CD4-positive, alpha-beta T cell (primary cell): ENCODE measurements at places on chromosomes 3 and 15. TPM values are rescaled to one million over a fixed set of nuclear protein-coding genes. Genes with fewer than 3 reads are reported as not detected.

Gene TUSC7
- not detected for total RNA-seq

Gene DAPK2
- 1.3 TPM for total RNA-seq

Gene TJP1
- total RNA-seq: not detected

Gene DNAH1
- total RNA-seq: 49.7 TPM

Gene IL17RB
- 0.22 TPM for total RNA-seq

Gene PAQR5
- not detected for total RNA-seq

Gene OSTN
- total RNA-seq: not detected

GRCh38 chr15:38299216-38299615 is 46.6 kb downstream of the SPRED1 start:
- no peak overlapping the region for H3K4me3 ChIP-seq
- no peaks in the 10 kb centered on the region for H3K27me3 ChIP-seq
- H3K27ac ChIP-seq: no peak overlapping the region
- no peaks in the 10 kb centered on the region for H3K36me3 ChIP-seq
- DNase-seq: no peak

- H3K27ac ChIP-seq: no peak overlapping the region
- DNase-seq: no peak
- peaks cover 5% of the 10 kb centered on the region for H3K4me1 ChIP-seq
- no peaks in the 10 kb centered on the region for H3K27me3 ChIP-seq
- H3K36me3 ChIP-seq: no peaks in the 10 kb centered on the region
Measured at GRCh38 chr15:99962006-99962561, 228.8 kb upstream of the LYSMD4 start.

DNA sequence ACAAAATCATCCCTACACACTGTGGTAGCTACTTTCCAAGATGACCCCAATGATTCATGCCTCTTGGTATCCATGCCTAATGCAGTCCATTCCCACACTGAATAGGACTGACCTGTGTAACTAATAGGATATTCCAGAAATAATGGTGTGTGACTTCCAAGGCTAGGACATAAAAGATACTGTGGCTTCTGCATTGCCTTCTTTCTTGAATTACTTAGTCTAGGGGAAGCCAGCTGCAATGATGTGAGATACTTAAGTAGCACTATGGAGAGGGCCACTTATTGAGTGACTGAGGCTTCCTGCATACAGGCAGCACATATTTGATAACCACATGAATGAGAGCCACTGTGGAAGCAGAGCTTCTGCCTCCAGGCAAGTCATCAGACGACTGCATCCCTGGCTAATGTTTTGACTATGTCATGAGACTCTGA is 50.1 kb downstream of the NR1I2 start:
- no peak for DNase-seq
- H3K4me1 ChIP-seq: no peaks in the 10 kb centered on the region
- H3K36me3 ChIP-seq: peaks cover under 1% of the 10 kb centered on the region
- no peaks in the 10 kb centered on the region for H3K27me3 ChIP-seq

- no peak overlapping the region for H3K27ac ChIP-seq
- H3K4me1 ChIP-seq: no peaks in the 10 kb centered on the region
- no peak for DNase-seq
- no peak overlapping the region for H3K4me3 ChIP-seq
- no peaks in the 10 kb centered on the region for H3K27me3 ChIP-seq
Measured at GRCh38 chr3:3689601-3690375, 109.4 kb upstream of the LRRN1 start.

GRCh38 chr3:125433091-125433534 is 58.0 kb upstream of the ZNF148 start:
- H3K4me3 ChIP-seq: no peak overlapping the region
- H3K36me3 ChIP-seq: no peaks in the 10 kb centered on the region
- H3K27ac ChIP-seq: no peak overlapping the region
- H3K4me1 ChIP-seq: peaks cover 2% of the 10 kb centered on the region
- no peaks in the 10 kb centered on the region for H3K27me3 ChIP-seq

- DNase-seq: no peak
- no peaks in the 10 kb centered on the region for H3K36me3 ChIP-seq
- no peak overlapping the region for H3K4me3 ChIP-seq
Measured at GRCh38 chr15:64251658-64252057, 88.8 kb upstream of the PPIB start.

- no peak for DNase-seq
- no peaks in the 10 kb centered on the region for H3K4me1 ChIP-seq
Measured at GRCh38 chr3:18047052-18047451, 304.6 kb upstream of the TBC1D5 start.

- H3K27me3 ChIP-seq: no peaks in the 10 kb centered on the region
- no peak overlapping the region for H3K4me3 ChIP-seq
- no peak overlapping the region for H3K27ac ChIP-seq
- DNase-seq: no peak
- H3K36me3 ChIP-seq: no peaks in the 10 kb centered on the region
Measured at GRCh38 chr3:178147001-178147400, 389.2 kb upstream of the KCNMB2 start.

DNA sequence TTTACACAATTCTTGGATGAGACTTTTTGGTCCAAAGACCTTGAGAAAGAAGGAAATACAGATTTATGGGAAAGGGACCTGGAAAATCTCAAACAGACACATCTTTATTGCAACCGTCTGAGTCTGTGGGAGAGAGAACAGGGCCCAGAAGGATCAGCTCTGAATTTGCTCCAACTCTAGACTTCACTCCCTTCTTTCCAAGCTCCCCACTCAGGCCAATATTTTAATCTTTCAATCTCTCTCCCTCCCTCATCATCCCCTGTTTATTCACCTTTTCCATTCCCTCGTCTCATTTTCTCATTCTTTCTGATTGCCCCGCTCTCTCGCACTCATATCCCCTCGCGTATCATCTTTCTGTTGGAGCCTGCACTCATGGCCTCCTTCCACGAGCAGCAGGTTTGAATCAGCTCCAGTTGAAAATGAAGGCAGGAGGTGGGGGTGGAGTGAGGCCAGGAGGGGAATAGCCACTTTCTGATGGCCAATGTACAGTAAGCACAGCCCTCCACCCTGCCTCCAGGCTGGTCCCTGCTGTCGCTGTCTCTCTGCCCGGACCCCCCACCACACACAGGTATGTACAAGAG is 63.6 kb upstream of the BOC start:
- H3K27ac ChIP-seq: no peak overlapping the region
- peaks cover 3% of the 10 kb centered on the region for H3K27me3 ChIP-seq
- no peak overlapping the region for H3K4me3 ChIP-seq
- H3K36me3 ChIP-seq: no peaks in the 10 kb centered on the region
- H3K4me1 ChIP-seq: no peaks in the 10 kb centered on the region

GRCh38 chr3:150699068-150699639 is 4.6 kb downstream of the ERICH6 start:
- no peaks in the 10 kb centered on the region for H3K27me3 ChIP-seq
- no peaks in the 10 kb centered on the region for H3K36me3 ChIP-seq
- DNase-seq: no peak
- no peak overlapping the region for H3K27ac ChIP-seq
- no peak overlapping the region for H3K4me3 ChIP-seq
- peaks cover 12% of the 10 kb centered on the region for H3K4me1 ChIP-seq

DNA sequence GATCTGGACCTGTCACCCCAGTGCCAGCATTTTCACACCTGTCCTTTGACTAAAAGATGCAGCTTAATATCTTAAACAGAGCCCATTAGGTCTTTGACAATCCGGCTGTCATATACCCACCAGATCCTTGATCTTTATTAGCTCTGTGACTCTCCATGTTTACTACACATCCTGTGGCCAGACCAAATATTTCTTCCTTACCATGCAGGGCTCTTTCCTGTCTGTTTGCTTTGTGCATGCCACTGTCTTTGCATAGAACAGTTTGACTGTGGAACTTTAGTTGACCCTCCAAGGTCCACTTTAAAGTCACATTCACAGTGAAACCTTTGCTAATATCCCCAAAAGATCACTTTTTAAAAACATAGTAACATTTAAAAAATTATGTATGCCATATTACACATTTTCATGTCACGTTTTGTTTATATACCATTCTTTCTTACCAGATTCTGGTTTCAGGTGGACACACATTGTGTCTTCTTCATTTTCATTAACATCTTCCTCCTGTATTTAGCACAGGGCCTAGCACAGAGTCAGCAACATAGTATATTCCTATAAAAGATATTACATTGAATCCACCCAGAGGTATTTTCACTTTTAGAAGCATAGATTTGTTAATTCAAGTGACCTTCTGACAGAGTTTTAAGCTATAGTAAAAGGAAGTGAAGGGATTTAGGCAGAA is 95.8 kb downstream of the RAP2B start:
- no peaks in the 10 kb centered on the region for H3K4me1 ChIP-seq
- no peak overlapping the region for H3K4me3 ChIP-seq
- no peak overlapping the region for H3K27ac ChIP-seq
- H3K27me3 ChIP-seq: no peaks in the 10 kb centered on the region
- DNase-seq: no peak
- no peaks in the 10 kb centered on the region for H3K36me3 ChIP-seq

GRCh38 chr3:65888980-65889706 is 149.6 kb downstream of the MAGI1 start:
- DNase-seq: no peak
- H3K4me3 ChIP-seq: no peak overlapping the region
- no peaks in the 10 kb centered on the region for H3K4me1 ChIP-seq
- no peaks in the 10 kb centered on the region for H3K36me3 ChIP-seq
- no peaks in the 10 kb centered on the region for H3K27me3 ChIP-seq

- no peaks in the 10 kb centered on the region for H3K36me3 ChIP-seq
- no peak overlapping the region for H3K4me3 ChIP-seq
- H3K27ac ChIP-seq: no peak overlapping the region
- no peak for DNase-seq
- no peaks in the 10 kb centered on the region for H3K4me1 ChIP-seq
- H3K27me3 ChIP-seq: peaks cover 4% of the 10 kb centered on the region
Measured at GRCh38 chr3:44529927-44530326, 25.1 kb upstream of the ZKSCAN7 start.

GRCh38 chr3:71991046-71991445 is 206.1 kb upstream of the PROK2 start:
- no peak overlapping the region for H3K4me3 ChIP-seq
- no peak overlapping the region for H3K27ac ChIP-seq
- H3K4me1 ChIP-seq: no peaks in the 10 kb centered on the region
- no peaks in the 10 kb centered on the region for H3K36me3 ChIP-seq

DNA sequence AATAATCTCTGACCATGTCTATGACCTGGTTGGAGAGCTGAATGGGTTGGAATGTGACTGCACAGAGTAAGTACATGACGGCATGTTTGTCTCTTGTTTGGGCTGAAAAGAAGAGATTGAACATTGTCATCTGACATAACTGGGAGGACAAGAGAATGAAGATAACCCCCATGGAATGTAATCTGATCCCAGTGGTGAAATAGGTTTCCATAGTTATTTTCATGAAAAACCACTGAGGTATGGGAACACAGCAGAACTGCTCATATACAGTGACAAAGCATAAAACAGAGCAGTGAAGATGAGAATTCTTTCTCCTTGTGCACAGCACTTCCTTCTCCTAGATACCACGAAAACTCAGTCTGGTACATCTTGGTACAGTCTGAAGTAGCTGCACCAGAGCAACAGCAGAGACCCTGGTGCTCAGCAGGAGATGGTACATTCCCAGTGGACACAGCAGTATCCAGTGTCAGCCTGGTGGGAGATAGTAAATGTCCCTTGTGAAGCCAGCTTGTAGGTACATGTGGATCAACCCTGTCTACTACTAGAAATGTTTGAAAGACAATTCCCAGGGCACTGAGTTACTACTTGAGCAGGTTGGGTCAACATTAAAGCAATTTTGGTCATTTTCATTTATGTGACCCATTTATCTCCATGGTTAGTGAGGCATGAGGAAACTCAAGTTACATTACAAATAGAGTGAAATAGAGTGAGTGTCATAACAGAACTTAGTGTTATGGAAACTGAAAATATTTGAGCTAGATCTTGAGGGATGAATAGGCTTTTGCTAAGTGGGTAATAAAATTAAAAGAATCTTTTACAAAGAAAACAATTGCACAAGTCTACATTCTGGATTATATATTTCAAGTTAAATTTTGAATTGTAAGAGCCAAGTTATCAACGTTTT is 178.3 kb downstream of the SUCNR1 start:
- H3K27ac ChIP-seq: no peak overlapping the region
- H3K27me3 ChIP-seq: no peaks in the 10 kb centered on the region
- H3K4me3 ChIP-seq: no peak overlapping the region

- H3K4me1 ChIP-seq: peaks cover 13% of the 10 kb centered on the region
- no peak overlapping the region for H3K27ac ChIP-seq
- H3K27me3 ChIP-seq: no peaks in the 10 kb centered on the region
- H3K4me3 ChIP-seq: no peak overlapping the region
- H3K36me3 ChIP-seq: no peaks in the 10 kb centered on the region
Measured at GRCh38 chr15:80055933-80056332, 3.5 kb upstream of the ZFAND6 start.

GRCh38 chr3:17553080-17553479 is 189.4 kb downstream of the TBC1D5 start:
- no peak overlapping the region for H3K27ac ChIP-seq
- no peaks in the 10 kb centered on the region for H3K4me1 ChIP-seq
- no peaks in the 10 kb centered on the region for H3K27me3 ChIP-seq
- no peak for DNase-seq
- no peak overlapping the region for H3K4me3 ChIP-seq

- no peak overlapping the region for H3K27ac ChIP-seq
- H3K36me3 ChIP-seq: no peaks in the 10 kb centered on the region
- DNase-seq: no peak
- no peaks in the 10 kb centered on the region for H3K27me3 ChIP-seq
Measured at GRCh38 chr3:42289026-42289425, 23.0 kb upstream of the CCK start.

DNA sequence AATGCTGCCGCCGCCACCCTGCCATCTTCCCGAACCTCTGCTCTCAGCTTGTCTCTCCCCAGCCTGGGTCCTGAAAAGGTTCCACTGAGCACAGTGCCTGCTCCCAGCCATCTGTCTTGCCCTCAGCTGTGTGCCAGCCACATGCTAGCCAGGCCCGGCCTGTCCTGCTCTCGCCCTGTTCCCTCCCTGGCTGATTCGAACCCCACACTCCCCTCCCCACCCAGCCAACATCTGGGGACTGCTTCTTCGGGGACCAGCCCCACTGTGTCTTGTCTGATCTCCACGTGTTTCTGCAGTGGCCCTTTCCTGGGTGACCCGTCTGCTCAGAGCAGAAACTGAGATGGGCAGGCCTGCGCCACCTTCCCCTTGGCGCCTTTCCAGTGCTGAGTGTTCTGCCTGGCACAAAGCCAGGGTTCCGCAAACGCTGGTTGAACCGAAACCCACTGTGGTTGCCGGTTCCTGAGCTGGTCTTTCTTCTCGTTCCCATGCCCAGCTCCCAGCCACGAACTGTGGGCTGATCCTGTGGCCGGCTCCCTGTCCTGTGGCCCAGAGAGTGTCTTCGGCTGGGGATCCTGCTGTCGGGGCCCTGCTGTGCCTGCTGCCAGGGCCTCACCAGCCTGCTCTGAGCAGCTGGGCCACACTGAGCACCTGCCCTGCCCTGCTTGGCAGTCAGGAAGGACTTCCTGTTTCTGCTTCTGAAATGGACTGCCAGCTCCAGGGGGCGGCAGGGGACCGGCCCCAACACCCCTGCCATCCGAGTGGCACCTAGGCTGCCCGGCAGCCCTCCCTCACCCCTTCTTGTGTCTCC is 62.7 kb upstream of the KLF13 start:
- H3K4me3 ChIP-seq: no peak overlapping the region
- H3K27ac ChIP-seq: peak overlapping the region; percentile 79

GRCh38 chr3:169673521-169673920 is 10.0 kb upstream of the MECOM start:
- no peak overlapping the region for H3K4me3 ChIP-seq
- no peak for DNase-seq
- H3K27me3 ChIP-seq: peaks cover 58% of the 10 kb centered on the region
- H3K36me3 ChIP-seq: no peaks in the 10 kb centered on the region
- peaks cover 9% of the 10 kb centered on the region for H3K4me1 ChIP-seq
